Panc1 (cell line): ENCODE measurements at places on chromosomes 5 and 9.
A peak's percentile ranks its signal among the peaks of the same experiment; 100 is the strongest.

DNA sequence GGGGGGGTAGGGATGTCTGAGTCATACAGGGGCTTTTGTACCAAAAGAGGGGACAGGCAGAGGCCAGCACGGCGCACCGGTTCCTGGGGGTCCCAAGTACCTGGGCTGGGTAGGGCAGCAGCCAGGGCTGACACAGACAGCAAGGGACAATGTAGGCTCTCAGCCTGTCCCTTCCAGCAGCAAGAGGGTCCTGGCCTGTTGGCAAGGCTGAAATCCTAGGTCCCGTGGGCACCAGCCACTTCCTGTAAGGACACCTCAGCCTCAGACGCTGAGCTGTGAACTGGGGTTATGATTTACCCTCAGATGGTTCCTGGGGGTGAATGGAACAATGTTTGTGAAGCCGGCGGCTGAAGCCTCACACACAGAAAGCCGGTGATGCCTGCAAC is 41.3 kb downstream of the NACC2 start:
- no peak for DNase-seq

GRCh38 chr5:67375606-67376005 is 179.0 kb upstream of the CD180 start:
- DNase-seq, result no peak

- DNase-seq, result no peak
These were observed 6.6 kb upstream of the PCSK1 start for GRCh38 chr5:96439477-96440184.

DNA sequence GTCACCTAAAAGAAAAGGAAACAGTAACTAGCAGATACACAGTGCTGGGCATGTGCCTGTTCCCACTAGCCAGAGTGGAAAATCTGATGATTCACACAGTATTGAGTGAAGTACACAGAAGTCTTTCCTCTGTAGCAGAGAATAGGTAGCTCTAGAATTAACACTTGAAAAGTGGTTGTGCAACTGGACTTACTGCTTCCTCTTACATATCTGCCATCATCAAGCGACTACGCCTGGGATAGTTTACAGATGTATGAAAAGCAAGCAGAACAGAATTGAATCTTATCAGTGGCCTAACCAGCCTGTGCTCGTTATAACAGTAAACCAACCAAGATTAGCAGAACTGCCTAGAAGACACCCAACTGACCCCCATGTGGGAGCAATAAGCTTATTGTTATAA is 130.6 kb downstream of the DTWD2 start:
- no peak for DNase-seq

GRCh38 chr9:13292782-13293181 is 13.3 kb upstream of the MPDZ start:
- DNase-seq, result no peak

DNA sequence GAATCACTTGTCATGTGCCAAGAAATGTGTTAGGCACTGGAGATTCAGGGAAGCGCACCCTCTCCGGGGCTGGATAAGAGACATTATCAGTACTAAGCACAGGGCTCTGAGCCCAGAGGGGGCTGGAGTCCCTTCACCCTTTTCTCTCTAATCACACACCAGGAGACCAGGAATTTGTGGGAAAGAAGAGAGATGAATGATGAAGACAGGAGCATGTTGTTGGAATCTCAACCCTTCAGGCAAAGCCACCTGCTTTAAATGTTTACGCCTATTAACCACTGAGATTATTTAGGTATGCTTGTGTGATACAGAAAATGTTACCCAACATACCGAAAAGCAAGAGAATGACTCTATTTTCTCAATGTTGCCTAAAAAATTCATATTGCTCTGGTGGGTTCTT is 119.8 kb downstream of the ENTREP1 start:
- DNase-seq, result no peak

GRCh38 chr9:85516976-85517637 is 224.6 kb downstream of the AGTPBP1 start:
- no peak for DNase-seq

DNA sequence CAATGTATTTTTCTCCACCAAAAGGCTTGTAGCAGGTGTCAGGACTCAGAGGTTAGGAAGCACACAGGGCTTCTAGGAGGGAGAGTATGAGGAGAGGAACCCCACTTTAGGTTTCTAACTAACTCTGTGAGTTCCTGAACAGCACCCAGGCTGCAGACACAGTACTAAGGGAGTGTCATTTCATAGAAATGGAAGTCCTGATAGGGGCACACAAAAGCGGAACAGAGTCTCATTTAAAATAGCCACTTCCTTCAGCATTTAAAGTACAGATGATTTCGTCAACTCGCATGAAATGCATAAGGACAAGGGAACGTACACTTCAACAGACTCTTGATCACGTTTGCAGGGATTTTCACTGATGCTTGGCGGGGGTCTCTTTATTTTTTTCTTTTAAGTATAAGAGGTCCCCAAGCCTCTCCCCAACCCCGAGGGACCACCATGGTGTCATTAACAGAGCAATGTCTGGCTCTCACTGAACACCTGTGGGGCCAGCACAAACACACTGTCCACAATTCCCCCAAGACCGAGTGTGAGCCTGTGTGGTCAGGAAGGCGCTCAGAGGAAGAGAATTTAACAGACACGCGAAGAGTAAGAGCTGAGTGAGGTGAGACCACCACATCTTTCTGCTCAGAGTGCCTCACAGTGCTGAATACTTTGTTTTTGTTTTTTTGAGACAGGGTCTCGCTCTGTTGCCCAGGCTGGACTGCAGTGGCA is 82.3 kb downstream of the SECISBP2 start:
- no peak for DNase-seq

GRCh38 chr9:108395421-108395820 is 460.4 kb downstream of the ACTL7B start:
- DNase-seq, result no peak

DNA sequence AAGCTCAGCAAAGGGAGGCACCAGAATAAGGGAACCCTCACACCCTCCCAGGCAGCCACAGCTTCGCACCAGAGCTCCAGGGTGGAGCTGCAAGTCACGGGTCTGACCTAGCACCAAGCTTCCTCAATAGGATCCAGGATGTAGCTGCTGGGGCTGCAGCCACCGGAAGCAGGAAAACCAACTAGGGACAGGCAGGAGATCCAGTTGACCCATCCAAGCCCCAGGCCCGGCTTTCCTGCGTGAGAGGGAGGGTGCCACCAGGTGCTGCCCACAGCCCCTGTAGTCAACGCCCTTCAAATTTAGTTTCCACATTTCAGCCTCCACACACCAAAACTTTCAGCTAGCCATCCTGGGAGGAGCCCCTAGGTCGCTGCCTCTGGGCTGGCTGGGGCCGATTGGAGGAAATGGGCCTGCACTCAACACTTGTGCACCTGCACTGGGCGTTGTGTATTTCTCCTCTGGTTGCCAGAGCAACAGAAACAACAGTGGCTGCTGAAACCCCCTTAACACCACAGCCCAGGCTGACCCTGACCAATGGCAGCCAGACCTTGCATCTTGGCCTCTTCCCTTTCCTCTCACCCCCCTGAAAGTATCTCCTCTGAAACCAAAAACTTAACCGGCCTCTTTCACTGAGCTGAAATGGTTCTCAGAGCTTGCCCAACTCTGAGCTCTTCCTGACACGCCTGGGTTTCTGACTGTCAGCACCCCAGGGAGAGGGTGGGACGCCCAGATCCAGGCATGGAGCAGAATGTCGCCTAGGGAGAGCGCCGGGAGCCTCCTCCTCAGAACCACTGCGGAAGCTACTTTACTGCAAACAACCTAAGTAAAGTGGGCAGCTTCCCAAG is 226.5 kb upstream of the MAP3K1 start:
- no peak for DNase-seq

- no peak for DNase-seq
These were observed 74.9 kb upstream of the HMHB1 start for GRCh38 chr5:143737062-143737461.

GRCh38 chr9:13221741-13222140 is 57.8 kb downstream of the MPDZ start:
- DNase-seq, result no peak

DNA sequence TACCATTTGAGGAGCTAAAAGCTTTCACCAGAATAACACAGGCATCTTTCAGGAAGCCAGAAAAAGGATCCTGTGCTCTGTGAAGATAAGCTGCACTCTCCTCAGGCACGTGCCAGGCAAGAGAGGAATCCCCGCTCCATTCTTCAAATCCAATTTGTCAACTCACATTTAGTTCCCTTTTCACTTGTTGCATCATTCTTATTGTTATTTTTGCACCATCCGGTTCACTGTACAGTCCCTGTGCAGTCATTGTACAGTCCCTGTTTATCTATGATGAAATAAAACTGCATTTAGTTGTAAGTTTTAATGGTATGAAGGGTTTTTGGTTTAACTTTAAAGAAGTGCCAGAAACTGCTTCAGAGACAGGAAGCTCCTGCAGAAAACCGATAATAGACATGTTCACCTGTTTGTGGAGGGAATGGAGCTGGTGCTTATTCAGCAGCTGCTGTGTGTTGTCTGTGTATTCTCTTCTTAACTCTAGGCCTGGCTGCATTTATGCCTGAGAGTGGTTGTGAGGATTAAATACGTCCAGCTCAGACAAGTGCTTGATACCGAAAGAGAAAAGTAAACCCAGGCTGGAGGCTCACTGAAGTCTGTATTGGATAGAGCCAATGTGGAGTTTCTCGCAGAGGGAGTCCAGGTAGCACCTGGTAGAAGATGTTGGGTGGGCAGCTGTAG is 22.4 kb downstream of the IFNW1 start:
- no peak for DNase-seq

GRCh38 chr9:91150998-91151717 is 210.6 kb downstream of the AUH start:
- no peak for DNase-seq

- no peak for DNase-seq
These were observed 394.3 kb downstream of the OSTF1 start for GRCh38 chr9:75482566-75482965.

DNA sequence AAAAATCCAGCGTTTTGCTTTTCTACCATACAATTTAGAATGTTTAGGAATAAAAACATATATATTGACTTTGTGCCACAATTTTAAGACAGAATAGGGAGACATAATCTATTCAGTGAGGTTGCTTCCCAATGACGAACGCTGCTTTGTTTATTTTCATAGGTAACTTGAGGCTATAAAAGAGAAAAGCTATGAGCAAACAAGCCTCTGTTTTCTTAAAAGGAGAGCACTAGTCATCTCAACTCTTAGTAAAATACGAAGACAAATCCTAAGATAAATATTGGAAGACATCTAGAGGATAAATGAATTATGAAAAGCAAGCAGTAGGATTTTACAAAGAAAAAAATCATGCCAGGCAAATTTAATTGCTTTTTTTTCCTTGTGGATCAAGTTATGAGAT is 363.6 kb downstream of the ANXA1 start:
- DNase-seq, result no peak

GRCh38 chr9:79255651-79256260 is 316.0 kb upstream of the TLE4 start:
- DNase-seq, result no peak

DNA sequence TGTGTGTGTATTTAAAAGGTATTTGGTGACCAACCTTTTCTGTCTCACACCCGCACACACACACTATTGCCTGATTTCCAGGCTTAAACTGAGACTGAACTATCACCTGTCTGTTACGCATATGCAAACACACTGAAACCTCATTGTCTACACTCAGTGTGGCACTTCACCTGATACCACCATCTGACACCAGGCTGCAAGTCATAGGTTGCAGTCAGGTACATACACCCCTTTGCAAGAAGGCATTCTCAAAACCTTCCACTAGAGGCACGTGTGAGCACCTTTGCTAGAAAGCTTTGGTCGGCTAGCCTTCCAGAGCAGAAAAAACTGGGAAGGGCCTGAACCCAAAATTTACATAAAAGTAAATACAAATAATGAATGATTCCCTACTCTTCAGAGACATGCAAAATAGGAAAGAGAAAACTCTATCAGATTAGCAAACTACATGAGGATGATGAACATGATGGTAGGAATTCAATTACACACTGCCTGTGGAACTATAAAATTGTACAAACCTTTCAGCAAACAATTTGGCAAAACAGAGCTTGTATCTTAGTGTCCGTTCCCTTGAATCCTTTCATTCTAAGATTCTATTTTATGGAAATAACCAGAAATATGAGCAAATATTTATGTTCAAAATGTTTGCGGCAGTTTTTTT is 5.9 kb upstream of the FOXD1 start:
- peak; percentile 77 for DNase-seq

DNA sequence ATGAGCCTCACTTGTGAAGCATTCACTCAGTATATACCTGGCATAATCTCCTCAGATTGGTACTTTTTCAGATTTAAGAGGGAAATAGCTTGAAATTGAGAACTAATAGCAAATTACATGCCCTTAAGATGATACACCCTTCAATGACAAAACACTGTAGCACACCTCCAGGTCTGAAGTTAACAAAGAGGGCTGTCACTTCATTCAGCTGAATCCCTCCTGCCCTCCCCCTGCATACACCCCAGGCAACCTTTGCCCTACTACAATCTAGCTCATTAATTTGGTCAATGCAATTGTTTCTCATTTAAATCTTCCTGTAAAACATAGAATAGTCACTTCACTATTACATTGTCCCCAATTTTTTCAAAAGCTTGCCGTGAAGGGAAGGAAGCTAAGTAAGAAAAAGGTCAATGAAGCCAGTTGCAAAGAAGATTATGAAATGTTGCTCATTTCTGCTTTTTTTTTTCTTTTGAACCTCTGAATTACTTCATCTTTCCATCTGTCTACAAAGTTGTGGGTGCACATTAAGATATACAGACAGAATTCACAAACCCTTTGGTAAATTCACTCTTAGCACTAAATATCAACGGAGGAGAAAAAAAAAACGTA is 294.8 kb upstream of the PTGER4 start:
- no peak for DNase-seq

- DNase-seq, result no peak
These were observed 107.6 kb downstream of the FGF1 start for GRCh38 chr5:142578161-142578830.

- DNase-seq, result no peak
These were observed 445.2 kb downstream of the ZSWIM6 start for GRCh38 chr5:61777292-61777691.

DNA sequence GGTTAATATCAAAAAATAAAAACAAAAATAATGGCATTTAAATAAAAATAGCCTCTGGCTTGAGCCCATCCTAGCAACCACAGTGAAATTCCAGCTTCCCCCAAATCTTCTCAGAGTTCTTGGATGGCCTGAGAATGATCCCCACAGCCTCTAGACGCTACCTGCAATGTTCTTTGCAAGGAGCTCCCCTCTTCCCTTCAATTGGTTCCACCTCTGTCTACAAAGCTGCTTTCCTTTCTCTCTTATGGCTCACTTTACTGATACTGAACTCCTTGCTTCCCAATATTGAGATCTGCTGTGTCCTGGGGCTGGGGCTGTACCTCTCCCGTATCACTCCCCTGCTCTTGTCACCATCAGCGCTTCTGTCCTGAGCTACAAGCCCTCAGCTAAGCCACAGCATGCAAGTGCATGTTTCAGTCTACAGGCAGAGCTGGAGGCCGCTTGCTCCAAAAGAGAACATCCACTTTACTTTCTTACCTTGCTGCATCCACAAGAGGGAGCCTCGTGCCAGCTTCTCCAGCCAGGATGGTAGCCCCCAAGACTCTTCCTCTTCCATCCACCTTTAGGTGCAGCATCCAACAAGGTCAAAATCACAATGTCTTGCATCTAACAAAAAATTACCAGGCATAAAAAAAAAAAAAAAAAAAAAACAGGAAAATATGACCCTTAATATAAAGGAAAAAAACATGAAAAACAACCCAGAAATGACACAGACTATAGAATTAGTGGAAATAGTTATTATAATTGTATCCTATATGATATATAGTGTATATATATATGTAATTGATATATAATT is 57.4 kb upstream of the PRSS3 start:
- DNase-seq, result peak; percentile 32
